ENCODE measurements at places on chromosomes 2 and 18.
A peak's percentile ranks its signal among the peaks of the same experiment; 100 is the strongest.

DNA sequence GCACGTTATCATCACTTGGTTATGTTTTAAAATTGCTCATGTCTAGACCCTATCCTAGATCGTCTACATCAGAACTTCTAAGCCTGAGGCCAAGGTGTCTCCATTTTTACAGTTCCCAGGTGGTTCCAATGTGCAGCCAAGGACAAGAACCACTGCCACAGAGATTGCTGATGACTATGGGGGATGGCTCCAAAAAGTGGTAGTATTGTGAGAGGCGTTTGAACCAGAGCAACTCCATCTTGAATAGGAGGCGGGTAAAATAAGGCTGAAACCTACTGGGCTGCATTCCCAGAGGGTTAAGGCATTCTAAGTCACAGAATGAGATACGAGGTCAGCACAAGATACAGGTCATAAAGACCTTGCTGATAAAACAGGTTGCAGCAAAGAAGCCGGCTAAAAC lies 212.6 kb upstream of the FBXO11 start:
- DNase-seq, result no peak

GRCh38 chr2:108971661-108972566 lies 17.1 kb downstream of the EDAR start:
- DNase-seq, result no peak

GRCh38 chr2:179302149-179302548 lies 37.5 kb upstream of the SESTD1 start:
- no peak for DNase-seq

DNA sequence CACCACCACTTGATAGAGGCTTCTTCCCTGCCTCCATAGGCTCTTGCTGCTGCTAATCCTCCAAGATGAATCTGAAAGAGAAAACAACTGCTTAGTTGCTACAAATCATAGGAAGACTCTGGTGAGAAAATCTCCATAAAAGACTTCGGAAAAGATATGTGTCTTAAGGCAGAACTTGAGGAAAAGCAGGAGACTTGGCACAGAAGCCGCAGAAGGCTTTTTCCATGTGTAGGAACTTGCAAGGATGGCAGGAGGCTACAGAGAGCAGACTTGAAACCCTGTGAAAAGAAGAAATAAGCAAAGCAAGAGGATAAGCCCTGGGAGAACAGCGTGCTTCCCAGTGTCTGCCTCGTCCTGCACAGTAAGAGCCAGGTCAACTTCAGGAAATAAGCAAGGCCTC lies 128.2 kb upstream of the NDUFV2 start:
- DNase-seq, result no peak

DNA sequence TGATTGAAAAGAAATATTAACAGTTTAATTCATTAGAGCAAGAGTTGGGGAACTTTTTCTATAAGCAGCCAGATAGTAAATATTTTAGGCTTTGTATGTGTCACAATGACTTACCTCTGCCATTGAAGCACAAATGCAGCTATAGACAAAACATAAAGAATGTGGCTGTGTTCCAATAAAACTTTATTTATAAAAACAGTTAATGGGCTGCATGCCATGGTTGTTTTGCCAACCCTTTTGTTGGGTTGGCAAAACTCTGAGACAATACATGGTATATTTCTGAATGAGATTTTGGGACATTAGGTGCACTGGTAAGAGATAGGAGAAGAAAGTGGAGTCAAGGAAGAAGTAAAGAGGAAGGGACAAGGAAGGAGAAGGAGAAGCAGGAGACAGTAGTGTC lies 61.8 kb upstream of the CERS6 start:
- DNase-seq, result no peak

DNA sequence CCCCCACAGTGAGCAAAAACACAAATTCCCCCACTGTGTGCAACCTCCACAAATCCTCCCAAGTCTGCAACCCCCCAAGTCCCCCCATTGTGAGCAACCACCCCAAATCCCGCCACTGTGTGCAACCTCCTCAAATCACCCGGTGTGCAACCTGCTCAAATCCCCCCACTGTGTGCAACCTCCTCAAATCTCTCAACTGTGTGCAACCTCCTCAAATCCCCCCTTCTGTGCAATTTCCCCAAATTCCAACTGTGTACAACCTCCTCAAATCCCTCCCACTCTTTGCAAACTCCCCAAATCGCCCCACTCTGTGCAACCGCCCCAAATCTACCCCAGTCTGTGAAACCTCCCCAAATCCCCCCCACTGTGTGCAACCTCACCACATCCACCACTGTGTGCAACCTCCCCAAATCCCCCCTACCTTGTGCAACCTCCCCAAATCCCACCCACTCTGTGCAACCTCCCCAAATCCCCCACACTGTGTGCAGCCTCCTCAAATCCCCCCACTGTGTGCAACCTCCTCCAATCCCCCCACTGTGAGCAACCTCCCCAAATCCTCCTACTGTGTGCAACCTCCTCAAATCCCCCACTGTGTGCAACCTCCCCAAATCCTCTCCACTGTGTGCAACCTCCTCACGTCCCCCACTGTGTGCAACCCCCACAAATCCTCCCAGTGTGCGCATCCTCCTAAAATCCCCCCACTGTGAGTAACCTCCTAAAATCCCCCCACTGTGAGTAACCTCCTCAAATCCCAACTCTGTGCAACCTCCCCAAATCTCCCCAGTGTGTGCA lies 115.2 kb downstream of the TPO start:
- DNase-seq, result no peak

DNA sequence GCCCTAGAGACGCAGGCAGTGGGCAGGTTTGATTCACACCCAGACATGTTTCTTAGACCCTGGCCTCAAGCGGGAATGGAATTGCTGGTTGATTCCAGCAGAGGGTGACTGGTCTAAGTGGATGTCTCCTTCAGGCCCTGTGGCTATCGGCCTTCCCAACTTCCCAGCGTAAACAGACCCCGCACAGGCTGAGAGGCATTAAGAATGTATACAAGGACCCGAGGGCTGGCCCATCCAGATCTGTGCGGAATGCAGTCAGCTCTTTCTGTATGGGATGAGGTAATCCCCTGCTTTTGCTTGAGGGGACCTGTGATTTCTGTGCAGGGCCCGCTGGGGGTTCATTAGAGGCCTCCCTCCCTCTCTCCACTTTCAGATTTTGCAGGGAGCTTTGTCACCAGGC lies 6.5 kb downstream of the ACKR3 start:
- DNase-seq, result no peak

DNA sequence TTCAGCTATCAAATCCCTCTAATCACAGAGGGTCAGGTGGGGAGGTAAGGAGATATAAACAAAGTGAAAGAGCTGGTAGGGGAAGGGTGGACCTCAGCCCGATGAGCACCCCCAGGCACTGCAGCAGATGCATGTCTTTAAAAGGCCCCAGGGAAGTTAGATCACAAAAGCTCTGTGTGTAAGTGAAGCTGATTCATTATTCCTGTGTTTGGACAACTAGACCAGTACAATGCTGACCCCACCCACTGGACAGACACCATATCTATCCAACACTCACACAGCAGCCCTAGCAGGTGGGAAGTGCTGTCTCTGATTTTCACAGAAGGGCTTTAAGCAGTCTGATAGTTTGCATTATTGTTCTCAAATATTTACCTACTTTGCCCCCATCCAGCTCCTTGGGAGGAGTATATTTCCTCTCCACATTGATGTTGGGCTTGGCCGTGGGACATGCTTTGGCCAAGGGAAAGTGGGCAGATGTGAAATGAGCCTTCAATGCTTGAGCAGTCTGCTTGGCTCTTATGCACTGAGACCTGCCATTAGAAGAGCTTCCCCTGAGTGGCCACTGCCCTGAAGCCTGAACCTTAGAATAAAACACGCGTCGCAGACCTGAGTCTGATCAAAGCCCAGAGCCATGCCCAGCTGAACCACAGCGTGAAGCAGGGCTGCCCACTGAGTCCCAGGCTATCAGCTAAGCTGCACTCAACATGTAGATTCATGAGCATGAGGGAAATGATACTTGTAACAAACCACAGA lies 111.4 kb downstream of the COPS8 start:
- DNase-seq, result peak; percentile 97

DNA sequence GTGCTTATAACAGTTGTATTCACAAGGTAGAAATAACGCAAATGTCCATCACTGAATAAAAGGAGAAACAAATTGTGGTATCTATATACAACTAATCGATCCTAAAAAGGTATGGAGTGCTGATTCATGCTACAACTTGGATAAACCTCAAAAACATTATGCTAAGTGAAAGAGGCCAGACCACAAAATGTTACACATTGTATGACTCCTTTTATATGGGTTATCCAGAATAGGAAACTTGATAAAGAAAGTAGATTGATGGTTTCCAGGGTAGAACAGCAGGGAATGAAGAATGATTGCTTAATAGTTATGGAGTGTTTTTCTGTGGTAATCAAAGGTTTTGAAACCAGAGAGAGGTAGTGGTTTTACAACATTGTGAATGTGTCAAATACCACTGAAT lies 432.2 kb upstream of the TRIB2 start:
- no peak for DNase-seq

DNA sequence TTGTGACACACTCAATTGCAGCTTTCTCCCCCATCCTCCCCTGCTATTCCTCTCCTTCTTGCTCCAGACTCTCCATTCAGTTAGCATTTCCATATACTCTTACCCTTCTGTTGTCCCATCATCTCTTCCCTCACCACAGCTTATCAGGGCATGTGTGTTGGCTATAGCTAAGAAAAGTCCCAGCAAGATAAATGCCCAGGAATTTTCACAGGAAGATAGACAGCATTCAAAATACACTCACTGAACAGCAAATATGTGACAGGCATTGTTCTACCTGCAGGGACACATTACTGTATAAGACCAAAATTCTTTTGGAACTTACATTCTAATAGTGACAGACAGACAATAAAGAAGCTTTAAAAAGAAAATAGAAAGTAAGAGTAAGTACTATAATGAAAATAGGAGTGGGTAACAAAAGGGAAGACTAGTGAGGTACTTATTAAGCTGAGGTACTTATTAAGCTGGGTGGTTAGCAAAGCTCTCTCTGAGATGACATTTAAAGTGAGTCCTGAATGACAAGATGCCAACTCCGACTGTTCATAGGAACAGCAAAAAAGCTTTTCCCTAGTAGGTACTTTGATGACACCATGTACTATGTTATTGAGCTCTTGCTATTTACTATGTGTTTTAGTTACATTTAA lies 86.2 kb downstream of the CHN1 start:
- no peak for DNase-seq

DNA sequence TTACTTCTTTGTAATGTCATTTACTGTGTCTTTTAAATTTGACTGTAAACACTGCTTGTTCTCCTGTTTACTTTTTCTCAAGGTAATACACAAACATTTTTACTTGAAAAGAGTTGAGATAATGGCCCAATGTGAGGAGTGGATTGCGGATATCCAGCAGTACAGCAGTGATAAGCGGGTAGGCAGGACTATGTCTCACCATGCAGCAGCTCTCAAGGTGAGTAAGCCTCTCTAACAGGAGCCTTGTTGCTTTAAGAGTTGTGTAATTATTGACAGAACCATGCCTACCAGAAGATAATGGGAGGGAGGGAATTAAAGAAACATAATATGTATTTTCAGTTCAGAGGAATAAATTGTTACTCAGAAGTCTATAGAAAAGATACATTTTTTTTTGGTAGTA lies 16.5 kb upstream of the TTC27 start:
- DNase-seq, result no peak

DNA sequence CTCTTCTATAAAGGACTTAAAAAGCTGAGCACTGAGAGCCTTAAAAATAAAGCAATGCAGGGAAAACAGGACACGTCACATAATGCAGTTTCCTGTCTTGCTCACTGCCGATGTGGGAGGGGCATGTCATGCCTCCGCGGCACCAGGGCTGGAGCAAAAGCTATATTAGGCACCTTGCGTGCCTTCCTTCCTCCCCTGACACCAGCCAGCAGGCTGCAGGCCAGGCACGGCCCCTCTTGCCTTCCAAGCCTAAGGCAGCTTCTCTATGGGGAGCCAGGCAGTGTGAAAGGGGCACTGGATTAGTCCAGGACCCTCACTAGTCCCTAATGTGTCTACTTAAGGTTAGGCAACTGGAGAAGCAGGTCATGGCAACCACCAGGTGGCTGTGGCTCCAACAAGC lies 26.3 kb downstream of the MRPL35 start:
- DNase-seq, result no peak

DNA sequence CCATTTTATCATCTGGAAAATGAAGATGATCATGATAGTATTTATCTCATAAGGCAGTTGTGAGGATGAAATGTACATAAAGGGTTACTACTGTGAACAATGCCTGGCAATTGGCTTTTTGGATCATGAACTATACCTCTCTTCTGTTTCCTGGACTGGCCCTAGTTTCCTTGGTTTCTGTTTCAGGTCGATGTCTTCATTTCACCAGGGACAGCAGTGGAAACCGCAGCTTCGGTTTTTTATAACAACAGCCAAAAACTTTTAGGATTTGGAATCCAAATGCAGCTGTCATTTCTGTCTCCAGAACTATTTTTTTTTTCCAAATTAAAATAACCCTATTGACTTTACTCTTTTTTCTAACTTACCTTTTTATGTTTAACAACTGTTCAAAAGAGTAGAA lies 425.1 kb downstream of the RND3 start:
- no peak for DNase-seq

GRCh38 chr2:121351521-121352318 lies 66.7 kb upstream of the TFCP2L1 start:
- DNase-seq, result no peak

DNA sequence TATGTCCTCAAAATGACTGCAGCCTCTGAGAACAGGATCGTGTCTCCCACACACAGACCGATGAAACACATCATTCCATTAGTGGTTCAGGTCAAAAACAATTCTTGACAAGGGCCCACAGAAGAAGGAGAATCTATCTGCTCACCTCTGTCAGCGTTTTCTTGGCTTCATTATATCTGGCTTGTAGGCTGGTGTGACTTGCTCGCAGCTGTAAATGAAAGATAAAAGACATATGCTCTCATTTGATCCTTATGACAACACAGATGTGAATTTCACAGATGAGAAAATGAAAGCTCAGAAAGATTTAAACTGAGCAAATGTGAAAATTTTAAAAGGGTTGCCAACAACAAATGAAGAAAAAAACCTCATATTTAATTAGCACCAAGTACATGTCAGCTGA lies 61.6 kb downstream of the CCDC93 start:
- DNase-seq, result no peak

GRCh38 chr2:130154773-130155765 lies 10.2 kb upstream of the CCDC74B start:
- DNase-seq, result no peak

DNA sequence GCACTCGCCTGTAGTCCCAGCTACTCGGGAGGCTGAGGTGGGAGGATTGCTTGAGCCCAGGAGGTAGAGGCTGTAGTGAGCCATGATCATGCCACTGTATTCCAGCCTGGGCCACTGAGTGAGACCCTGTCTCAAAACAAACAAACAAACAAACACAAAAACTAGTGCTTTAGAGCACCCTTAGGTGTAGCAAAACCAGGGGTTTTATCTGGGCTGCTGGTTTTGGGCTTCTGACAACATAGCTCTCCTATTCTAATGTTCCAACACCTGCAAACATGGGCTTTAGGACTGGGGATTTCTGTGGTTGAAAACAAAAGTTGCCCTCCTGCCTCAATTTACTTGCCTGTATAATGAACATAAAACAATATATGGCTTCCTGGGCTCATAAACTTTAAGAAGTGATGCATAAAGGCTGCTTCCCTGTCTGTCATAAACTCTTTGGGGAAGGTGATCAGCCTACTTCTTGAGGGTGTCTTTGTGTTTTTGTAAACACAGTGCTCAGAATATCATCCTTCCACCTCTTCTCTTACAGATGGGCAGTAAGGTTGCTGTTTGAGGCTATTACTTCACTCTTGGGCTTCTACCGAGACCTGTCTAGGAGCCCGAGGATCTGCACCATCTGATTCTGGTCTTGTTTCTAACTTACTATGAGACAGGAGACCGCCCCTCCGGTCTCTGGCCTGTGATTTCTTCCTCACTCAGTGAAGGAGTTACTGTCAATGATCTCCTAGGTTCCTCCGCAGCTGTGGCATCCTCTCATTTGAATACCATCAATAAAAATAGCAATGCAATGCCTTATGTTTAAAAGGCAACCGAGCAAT lies 246.5 kb downstream of the MYCN start:
- DNase-seq, result no peak

All from NCI-H69 (cell line).